Activated CD4-positive, alpha-beta T cell treated with anti-CD3 and anti-CD28 coated beads for 1 hour (primary cell): ENCODE measurements at places on chromosomes 2 and 18.

- no peak for DNase-seq
These were observed 37.3 kb upstream of the ACAA2 start for GRCh38 chr18:49850636-49851035.

- no peak for DNase-seq
These were observed 100.0 kb downstream of the MYO3B start for GRCh38 chr2:170277951-170278350.

DNA sequence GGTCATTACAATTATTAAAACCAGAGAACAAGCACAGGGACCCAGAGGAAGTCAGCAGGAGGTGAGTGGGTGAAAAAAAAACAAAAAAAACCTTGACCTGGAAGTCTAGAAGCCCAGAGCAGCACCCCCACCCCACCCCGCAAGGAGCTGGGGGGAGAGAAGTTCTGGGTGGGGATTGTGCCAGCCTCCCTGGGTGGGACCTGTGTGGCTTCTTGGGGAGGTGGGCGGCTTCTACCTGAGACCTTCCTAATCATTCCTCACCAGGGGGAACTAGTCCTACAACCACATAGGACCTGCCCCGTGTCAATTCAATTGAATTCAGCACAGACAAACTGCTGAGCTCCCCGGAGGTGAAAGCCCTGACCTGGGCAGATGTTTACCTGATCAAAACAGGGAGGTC is 17.3 kb downstream of the EVA1A start:
- no peak for DNase-seq

DNA sequence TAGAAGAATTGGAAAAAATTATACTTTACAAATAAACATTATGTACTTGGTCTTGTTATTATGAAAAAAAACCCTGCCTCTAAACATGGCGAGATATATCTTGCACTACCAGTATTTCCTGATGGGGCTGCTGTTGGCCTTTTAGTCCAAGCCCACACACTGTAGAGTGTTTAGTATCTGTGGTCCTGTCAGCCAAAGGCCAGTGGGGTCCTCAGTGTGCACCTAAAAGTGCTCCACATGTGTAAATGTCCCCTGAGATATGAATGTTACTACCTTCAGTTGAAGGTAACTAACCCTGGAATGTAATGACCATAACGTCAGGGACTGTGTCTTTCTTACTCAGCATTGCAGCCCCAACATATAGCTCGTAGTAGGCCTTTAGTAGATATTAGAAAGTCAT is 71.1 kb upstream of the HK2 start:
- no peak for DNase-seq

GRCh38 chr18:57589161-57589560 is 2.7 kb upstream of the FECH start:
- no peak for DNase-seq

GRCh38 chr2:51829477-51829876 is 797.5 kb upstream of the NRXN1 start:
- DNase-seq: no peak

DNA sequence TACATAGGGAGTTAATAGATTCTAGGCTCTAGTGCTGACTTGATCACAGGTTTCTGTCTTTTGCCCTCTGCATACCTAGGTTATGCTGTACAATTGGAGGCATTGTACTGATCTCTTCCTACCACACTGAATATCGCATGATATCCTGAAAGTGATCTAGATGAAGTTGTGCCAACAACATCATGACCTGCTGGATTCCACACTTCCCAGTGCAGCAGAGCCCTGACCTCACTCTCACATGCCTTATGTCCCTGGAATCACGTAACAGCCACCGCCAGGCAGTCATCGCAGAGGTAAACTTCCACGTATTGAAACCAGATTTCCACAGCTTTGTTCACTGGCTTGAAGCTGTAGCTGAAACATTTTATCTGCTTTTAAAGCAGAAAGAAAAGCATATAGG is 214.0 kb downstream of the ANKRD30B start:
- no peak for DNase-seq
